ENCODE measurements at places on chromosomes 3 and 15.

DNA sequence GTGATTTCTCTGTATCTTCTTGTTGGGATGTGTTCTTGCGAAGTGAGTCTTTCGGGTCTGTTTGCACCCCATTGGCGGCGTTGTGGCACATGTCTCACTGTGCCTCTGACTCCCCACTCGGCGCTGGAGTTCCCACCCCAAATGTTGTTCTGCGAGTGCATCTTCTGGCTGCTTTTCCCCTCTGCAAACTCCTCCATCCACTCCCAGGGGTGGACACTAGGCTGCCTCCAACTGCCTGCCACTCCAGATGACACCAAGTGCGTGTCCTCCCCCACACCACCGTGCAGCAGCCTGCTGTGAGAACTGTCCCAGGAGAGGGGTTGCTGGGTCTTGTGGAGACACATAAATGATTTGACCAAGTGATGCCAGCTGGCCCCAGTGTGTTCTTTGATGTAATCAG, 17.6 kb downstream of the EFCC1 start:
- no peak for DNase-seq

DNA sequence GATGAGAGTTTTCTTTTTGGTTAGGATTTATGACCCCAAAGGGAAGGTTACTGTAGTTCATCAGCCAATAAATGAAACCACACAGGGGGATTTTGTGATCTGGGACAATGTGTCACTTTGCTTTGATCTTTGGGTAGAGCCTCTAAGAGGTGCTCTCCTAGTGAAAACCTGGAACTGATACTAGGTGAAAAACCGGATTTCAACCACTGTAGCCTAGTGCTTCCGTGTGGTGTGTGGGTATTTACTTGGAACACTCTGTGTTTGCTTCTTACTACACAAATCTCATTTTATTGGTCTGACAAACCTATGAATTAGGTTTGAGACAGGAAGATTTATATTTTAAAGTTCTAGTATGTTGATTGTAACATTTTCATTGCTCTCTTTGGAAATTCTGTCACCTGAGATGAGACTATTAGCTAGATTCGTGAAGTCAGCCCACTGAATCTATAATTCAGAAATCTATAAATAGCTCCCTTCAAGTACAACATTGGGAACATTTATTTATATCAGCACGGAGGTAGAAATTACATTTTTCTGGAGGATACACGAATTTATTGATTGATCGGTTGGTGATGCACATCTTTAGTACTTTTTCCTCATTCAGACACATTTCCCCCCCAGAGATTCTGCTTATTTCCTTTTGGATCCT, 119.8 kb downstream of the AKAP13 start:
- DNase-seq: no peak

GRCh38 chr3:55661571-55661970, 174.5 kb upstream of the WNT5A start:
- DNase-seq: no peak

DNA sequence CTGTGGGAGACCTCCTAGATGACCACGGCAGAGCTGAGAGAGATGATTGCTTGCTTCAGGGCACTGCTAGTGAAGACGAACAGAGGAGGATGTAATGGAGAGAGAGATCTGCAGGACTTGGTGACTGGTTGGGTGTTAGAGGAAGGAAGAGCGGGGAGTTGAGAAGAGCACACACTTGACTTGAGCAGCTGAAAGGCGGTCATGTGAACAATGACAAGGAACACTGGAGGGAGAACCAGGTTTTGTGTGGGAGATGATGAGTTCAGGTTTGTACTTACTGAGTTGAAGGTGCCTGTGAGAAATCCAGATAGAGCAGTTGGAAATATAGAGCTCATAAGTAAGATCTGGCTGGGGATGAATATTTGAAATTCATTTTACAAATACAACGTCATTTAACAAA, 40.3 kb downstream of the CDAN1 start:
- DNase-seq: no peak

GRCh38 chr3:29552051-29552450, 271.2 kb downstream of the RBMS3 start:
- no peak for DNase-seq

- no peak for DNase-seq
Observed at GRCh38 chr3:37944391-37944842, 46.2 kb upstream of the VILL start.

- DNase-seq: no peak
Observed at GRCh38 chr15:69727121-69727924, 274.7 kb downstream of the RPLP1 start.

GRCh38 chr15:59407946-59408345, 30.0 kb upstream of the FAM81A start:
- no peak for DNase-seq

GRCh38 chr3:71064956-71065763, 518.4 kb downstream of the FOXP1 start:
- DNase-seq: peak; percentile 18

- no peak for DNase-seq
Observed at GRCh38 chr3:114770874-114771273, 376.2 kb downstream of the ZBTB20 start.

GRCh38 chr3:119551598-119551997, 7.8 kb downstream of the CD80 start:
- DNase-seq: no peak

- DNase-seq: no peak
Observed at GRCh38 chr15:90058308-90058707, 44.0 kb downstream of the IDH2 start.

DNA sequence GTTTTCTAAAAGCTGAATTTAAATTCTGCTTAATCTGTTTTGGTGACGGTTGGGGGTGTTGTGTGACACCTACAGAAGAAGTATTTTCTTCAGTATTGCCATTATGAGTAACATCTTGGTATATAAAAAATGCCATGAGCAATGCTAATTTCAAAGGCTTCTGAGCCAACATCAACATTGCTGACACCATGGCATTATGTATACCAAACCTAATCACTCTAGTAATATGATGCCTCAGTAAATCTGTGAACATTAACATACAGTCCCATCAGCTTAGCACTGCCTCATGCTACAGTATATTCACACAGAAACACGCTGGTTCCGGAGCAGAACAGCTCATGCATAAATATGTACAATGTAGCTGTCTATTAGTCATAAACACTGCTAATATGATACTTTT, 75.8 kb downstream of the ZPLD1 start:
- no peak for DNase-seq

DNA sequence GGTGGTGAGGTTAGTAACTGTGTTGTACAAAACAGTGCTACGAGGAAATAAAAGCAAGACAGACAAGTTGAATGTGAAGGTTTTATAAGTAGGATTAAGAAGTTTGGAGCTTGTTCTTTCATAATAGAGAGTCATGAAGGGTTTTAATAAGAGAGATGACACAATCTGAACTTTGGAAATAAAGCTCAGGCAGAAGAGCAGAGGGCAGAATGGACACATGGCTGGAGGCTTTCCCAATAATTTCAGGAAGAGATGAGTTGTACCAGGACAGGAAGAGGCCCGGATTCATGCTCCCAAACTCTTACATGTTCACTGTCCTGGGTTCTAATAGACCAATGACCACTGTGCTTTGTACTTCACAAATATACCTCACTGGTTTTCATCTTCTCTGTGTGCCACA, 194.8 kb downstream of the SLC9A9 start:
- DNase-seq: no peak

DNA sequence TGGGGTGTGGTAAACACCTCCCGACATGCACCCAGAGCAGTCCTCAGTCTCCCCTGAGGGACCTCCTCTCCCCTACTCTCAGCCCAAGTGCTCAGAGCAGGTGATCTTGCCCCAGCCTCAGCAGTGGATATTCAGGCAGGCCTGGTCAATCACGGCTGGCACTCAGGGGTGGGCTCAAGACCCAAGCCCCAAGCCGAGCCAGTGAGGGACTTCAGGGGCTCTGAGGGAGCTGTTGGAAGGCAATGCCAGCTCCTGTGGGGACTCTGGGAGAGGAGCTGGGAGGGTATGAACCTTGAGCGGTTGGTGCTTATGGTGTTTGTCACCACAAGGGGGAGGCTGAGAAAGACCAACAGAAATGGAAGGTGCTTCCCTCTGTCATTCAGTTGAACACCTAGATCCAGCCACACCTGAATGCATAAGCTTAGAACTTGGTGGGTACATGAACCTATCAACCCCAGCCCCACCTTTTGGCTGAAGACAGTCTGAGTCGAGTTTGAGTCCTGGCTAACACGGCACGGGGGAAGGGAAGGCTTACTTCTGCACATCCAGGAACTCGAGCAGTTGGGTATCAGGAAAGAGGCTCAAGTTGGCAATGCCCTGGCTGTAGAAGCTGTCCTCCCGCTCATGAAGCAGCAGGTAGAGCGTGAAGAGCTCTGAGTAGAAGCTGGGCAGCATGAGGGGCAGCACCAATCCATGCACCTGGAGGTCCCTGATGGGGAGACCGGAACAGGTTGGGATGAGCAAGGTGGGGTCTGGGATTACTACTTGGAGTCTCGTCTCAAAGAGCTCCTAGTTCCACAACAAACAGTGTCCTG, 19.2 kb downstream of the ALS2CL start:
- no peak for DNase-seq

DNA sequence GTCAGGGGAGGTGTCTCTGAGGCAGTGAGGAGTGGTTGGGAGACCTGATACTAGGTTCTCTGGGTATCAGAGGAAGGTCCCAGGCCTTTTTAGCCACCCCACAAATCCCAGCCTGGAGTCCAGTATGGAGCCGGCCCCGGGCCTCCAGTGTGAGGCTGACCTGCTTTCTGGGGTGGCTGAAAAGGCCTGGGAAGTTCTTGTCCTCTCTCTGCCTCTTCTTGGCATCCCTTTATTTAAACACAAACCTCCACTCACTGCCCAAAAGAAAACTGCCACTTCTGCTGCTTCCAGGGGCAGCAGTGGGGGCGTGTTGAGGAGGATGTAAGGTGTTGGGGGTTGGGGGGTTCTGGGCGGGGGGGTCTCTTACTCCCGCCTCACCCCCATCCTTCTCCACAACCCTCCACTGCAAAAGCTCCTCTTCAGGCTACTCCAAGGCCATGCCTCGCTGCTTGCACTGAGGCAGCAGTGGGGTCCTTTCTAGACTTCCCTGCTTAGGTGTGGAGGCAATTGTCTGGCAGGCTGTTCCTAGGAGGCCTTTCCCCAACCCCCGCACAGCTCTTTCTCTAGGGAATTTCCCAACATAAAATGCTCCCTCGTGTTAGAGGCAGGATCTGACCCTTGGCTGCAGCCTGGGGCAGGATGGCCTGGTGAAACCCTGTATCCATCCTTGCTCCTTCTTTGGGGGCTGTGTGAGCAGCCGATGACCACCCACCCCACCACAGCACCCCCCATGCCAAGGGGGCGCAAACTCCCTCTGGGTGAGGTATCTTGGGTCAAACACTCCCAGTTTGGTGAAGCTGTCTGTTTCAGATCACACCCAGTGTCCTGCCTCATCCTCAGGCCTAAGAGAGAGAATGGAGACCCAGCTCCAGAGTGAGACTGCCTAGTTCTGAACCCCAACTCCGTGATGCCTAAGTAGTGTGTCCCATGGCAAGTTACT, 12.1 kb upstream of the RAD18 start:
- no peak for DNase-seq

DNA sequence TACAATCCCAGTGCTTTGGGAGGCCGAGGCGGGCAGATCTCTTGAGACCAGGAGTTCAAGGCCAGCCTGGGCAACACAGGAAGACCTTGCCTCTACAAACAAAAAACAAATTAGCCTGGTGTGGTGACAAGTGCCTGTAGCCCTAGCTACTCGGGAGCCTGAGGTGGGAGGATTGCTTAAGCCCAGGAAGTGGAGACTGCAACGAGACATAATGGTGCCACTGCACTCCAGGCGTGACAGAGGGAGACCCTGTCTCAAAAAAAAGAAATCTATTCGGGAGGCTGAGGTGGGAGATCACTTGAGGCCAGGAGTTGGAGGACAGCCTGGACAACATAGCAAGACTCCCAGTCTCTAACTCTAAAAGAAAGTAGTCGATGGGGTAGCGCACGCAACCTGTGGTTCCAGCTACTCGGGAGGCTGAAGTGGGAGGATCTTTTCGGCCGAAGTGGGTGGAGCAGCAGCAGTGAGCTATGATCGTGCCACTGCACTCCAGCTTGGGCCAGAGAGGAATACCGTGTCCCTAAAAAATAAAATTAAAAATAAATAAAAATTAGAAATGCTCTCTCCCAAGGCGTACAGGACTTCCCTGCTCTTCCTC, 775 bp downstream of the C3orf33 start:
- peak; percentile 10 for DNase-seq

DNA sequence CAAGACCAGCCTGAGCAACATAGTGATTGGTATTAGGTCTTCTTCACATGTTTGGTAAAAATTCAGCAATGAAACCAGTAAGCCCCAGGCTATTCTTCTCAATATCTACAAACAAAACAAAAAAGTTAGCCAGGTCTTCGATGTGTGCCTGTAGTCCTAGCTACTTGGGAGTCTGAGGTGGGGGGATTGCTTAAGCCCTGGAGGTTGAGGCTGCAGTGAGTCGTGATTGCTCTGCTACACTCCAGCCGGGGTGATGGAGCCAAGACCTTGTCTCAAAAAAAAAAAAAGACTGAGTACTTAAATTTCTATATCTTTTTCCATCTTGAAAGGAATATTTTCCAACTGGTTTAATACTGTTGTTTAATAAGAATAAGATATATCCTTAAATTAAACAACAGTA, 106.8 kb downstream of the MBNL1 start:
- DNase-seq: no peak

DNA sequence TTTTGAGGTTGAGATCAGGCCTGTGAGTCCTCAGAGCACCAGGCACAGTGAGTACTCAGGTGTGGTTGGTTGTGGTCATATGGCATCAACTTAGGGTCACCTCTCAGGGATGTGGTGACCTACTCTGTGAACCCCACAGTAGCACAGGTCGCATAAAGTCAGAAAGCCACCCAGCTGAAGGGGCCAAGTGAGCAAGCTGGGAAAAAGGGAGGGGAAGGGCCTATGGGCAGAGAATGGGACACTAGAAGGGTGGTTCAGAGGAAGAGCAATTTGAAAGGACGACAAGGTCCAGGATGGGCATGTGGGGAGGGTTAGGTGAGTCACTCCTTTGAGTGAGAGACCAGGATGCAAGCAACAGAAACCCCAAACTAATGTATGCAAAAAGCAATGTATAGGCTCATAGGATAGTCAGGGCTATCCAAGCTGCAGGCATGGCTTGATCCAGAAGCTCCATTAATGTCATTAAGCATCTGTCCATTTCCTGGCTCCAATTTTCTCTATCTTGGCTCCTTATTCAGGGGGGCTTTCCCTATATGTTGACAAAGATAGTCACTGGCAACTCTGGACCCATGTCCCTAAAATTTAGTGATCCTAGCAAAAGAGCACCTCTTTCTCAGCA, 33.5 kb downstream of the HMCES start:
- no peak for DNase-seq

DNA sequence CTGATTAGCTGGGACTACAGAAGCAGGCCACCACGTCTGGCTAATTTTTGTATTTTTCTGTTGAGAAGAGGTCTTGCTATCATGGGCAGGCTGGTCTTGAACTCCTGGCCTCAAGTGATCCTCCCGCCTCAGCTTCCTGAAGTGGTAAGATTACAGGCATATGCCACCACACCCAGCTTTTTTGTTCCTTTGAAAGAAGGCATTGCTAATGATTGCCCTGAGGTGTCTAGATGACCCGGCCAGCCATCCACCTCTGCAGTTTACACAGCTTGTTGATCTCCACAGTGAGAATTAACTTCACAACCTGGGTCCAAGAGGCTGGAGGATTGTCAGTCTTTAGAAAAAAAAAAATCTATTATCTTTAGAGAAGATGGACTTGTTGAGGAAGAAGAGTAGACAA, 58.7 kb downstream of the SMAD3 start:
- DNase-seq: no peak

- no peak for DNase-seq
Observed at GRCh38 chr3:111506435-111506834, 35.6 kb upstream of the CD96 start.

- no peak for DNase-seq
Observed at GRCh38 chr3:50220109-50220508, 15.0 kb downstream of the SLC38A3 start.
